GM23248 (cell line): ENCODE measurements at places on chromosomes 16 and 17.
A peak's percentile ranks its signal among the peaks of the same experiment; 100 is the strongest.

DNA sequence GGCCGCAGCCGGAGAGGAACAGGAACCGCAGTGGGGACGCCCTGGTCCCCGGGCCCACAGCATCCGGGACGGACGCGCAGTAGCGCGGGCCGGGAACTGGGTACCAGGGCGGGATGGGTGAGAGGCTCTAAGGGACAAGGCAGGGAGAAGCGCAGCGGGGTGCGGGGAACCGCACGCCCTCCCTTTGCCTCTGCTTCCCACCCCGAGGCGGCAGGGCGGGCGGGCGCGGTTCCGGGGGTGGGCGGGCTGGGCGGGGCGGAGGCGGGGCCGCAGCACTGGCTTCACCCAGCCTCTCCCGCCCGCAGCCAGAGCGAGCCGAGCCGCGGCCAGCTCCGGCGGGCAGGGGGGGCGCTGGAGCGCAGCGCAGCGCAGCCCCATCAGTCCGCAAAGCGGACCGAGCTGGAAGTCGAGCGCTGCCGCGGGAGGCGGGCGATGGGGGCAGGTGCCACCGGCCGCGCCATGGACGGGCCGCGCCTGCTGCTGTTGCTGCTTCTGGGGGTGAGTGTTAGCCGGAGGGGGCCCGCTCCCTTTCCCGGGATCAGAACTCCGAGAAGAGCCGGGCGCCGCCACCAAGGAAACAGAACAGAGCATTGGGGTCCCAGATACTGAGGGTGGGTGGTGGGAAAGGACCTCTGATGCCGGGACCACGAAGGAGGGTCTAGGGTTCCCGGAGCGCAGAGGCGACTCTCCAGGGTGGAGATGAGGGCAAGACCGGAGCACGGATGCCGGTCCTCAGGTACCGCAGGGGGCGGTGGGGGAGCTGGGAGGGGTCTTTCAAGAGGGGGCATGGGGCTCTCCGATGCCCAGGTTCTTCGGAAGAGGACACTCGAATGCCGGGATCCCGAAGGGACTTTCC lies at the start of gene NGFR:
NGFR (plus strand) TSS at position 308 of the 856 bp plus-strand sequence; CDS start at position 433, 125 bp downstream.
- peak; percentile 60 for DNase-seq
- peak within 1 kb of the TSS; percentile 62 for H3K4me3 ChIP-seq
- H3K4me1 ChIP-seq, result 0 out of 2 replicates have a peak, but pooled peaks cover 4% of the 10 kb centered on the region
- H3K27me3 ChIP-seq, result peaks cover 56% of the 10 kb centered on the region

GRCh38 chr16:8576141-8577004 lies 13.9 kb downstream of the TMEM114 start:
- DNase-seq, result no peak
- H3K27me3 ChIP-seq, result peaks cover 28% of the 10 kb centered on the region
- H3K36me3 ChIP-seq, result no peaks in the 10 kb centered on the region
- H3K4me1 ChIP-seq, result 0 out of 2 replicates have a peak, but pooled peaks cover 4% of the 10 kb centered on the region
- H3K27ac ChIP-seq, result no peak overlapping the region

GRCh38 chr17:17408236-17408794 lies 68.5 kb upstream of the MED9 start:
- no peaks in the 10 kb centered on the region for H3K27me3 ChIP-seq
- DNase-seq, result peak; percentile 63
- no peaks in the 10 kb centered on the region for H3K36me3 ChIP-seq
- H3K4me3 ChIP-seq, result no peak overlapping the region

DNA sequence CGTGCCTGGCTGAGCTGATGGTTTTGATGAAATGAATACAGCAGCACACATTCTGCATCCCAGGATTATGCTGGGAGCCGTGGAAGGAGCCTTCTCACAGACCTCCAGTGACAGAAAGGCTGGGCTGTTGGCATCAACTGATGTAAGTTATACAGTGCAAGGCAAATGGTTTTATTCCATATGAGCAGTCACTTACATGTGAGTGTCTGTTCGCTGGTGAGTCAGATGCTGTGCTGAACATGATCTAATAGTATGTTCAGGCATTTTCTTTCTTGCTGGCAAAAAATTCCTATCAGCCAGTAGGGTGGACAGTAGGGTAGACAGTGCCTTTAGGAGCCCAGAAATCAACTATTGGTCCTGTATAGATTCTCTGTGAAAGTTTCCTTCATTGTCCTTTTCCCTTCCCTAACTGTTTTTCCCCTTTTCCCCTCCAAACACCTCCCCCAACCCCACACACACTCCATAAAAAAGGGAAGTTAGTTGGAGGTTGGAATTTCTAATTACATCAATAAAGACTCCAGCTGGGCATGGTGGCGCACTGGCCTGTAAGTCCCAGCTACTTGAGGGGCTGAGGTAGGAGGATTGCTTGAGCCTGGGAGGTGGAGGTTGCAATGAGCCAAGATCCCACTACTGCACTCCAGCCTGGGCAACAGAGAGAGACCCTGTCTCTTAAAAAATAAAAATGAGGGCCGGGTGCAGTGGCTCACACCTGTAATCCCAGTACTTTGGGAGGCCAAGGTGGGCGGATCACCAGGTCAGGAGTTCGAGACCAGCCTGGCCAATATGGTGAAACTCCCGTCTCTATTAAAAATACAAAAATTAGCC lies 36.2 kb downstream of the LDHD start:
- H3K27ac ChIP-seq, result no peak overlapping the region
- H3K27me3 ChIP-seq, result no peaks in the 10 kb centered on the region
- H3K4me1 ChIP-seq, result 0 out of 2 replicates have a peak, but pooled peaks cover 4% of the 10 kb centered on the region
- H3K4me3 ChIP-seq, result no peak overlapping the region
- no peaks in the 10 kb centered on the region for H3K36me3 ChIP-seq
